ENCODE measurements at places on chromosomes 2 and 18.
A peak's percentile ranks its signal among the peaks of the same experiment; 100 is the strongest.

DNA sequence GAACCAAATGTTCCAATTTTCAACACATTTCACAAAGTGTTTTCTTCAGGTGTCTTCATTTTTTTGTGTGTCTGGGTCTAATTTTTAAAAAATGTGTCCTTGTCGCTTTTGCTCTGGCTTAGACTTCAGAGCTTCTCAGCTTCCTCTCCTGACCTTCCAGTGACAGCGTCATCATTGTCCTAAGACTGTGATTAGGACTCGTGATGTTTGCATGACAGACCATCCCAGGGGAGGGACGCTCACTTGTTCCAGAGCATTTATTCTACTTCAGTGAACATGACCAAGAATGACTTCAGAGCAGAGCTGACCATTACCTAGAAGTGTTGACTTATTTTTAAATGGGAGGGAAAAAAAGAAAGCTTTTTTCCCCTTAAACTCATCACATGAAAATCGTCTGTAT is 591.9 kb downstream of the IRS1 start:
- DNase-seq, result no peak

DNA sequence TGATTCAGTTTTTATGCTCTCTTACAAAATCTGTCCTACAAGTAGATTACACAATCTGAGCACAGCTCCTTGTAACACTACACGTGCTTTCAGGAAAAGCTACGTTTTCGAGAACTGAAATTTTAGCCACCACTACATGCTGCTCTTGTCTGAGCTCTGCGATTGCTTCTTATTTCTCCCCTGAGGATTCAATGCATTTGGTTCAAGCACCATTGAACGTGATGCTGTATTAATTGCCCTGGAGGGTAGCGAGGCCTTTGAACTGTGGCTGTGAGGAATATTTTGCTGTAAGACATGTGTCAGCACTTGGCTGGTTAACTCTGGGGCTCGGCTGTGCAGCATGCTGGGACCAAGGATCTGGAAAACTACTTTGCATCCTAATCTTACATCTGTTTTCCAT is 405.8 kb downstream of the EPHA4 start:
- no peak for DNase-seq

- peak; percentile 9 for DNase-seq
Observed at GRCh38 chr2:53727921-53728320, 39.7 kb upstream of the CHAC2 start.

GRCh38 chr2:18519914-18520450 is 40.5 kb downstream of the RDH14 start:
- no peak for DNase-seq

- DNase-seq, result no peak
Observed at GRCh38 chr2:106269591-106270291, 75.6 kb upstream of the UXS1 start.

DNA sequence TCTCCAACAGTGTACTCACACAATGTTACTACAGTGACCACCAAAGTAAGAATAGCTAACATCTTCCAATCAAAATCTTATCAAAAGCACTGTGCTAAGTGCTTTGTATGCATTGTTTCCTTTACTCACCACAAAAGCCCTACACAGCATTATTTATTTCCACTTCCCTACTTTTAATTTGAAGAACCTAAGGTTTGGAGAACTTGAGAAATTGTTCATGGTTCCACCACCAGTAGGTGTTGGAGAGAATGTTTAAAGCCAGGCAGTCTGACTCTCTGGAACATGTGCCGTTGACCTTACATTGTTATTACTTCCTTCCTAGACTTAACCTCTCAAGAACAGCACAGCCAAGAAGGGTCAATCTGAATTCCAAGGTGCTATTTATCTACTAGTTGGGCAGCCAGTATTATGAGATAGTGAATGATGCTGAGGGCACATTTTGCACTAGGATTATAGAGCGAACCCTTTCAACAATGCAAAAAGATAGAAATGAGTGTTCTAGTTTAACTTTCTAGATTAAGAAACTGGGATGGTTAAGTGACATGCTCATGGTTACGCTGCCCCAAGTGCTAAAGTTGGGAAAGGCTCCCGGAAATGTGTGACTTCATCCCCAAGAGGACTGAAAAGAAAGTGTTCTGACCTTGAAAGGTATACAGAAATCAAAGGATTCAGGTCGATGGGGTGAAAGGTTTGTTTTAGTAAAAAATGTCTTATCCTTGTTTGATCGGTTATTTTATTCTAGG is 55.2 kb upstream of the FAM136A start:
- no peak for DNase-seq

DNA sequence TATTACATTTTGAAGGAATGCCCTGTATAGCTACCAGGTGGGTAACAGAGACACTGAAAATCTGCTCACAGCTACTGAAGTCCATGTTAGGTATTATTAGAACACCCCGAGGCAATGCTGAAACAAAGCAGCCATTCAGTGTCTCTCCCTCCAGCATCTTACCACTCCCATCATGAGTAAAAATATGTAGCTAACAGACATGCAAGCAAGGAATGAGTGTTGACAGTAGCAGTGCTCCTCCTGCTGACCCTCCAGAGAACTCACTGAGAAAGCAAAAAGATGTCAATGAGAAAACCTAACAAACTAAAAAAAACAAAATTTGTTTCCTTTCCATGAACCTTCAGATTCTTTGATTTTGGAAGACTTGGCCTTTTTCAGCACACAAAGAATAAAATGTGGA is 393.9 kb downstream of the LRRTM1 start:
- no peak for DNase-seq

DNA sequence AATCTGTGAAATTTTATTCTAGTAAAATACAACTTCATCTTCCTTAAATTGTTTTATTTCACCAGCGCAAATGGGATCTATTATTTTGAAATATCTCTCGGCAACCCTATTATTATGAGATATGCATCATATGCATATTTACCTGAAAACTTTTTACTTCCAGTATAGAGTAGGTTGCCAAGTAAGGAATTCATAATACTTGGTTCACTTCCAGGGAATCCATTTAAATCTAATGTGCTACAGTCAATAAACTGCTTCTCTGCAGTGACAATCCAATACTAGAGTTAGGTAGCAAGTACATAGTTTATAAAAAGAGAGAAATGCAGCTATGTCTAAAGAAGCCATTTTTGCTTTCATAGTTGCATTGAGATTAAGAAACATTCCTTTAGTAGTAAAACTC is 88.8 kb upstream of the FAM117B start:
- no peak for DNase-seq

- no peak for DNase-seq
Observed at GRCh38 chr2:38598991-38599295, 3.8 kb downstream of the HNRNPLL start.

- DNase-seq, result no peak
Observed at GRCh38 chr2:133500917-133501316, 67.3 kb downstream of the NCKAP5 start.

DNA sequence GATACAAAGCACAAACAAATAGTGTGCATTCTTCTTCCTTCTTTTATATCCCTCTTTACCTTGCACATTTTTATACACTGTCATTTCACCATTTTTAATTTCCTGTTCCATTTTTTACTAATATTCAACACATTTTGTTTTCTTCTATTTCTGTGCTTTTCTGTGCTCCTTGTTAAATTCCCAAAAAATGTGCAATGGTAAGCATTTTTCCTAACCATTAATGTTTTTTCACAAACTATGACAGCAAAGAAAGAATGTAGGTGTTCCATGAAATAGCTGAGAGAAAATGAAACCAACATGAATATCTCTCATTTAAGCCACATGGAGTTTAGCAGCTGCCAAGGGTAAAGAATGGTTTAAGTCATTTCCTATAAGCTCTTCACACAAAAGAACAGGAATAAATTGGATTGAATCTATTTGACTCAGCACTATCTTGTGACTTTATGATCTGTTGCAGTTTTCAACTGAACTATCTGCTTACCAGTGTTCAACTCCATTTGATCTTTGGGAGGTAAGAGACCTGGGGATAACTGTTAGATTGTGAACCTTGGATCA is 145.7 kb upstream of the CDH19 start:
- no peak for DNase-seq

DNA sequence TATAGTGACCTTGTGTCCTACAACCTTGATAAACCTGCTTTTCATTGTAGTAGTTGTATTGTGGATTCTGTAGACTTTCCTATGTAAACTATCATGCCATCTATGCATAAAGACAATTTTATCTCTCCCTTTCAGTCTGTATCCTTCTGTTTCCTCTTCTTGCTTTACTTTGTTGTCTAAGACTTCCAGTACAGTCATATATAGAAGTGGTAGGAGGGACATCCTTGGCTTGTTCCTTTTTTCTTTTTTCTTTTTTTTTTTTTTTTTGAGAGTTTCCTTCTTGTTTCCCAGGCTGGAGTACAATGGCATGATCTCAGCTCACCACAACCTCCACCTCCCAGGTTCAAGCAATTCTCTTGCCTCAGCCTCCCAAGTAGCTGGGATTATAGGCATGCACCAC is 39.7 kb downstream of the UBE2F start:
- no peak for DNase-seq

- no peak for DNase-seq
Observed at GRCh38 chr2:45342-46130, 769 bp downstream of the FAM110C start.

GRCh38 chr2:227152093-227152766 is 11.8 kb downstream of the COL4A4 start:
- DNase-seq, result no peak

DNA sequence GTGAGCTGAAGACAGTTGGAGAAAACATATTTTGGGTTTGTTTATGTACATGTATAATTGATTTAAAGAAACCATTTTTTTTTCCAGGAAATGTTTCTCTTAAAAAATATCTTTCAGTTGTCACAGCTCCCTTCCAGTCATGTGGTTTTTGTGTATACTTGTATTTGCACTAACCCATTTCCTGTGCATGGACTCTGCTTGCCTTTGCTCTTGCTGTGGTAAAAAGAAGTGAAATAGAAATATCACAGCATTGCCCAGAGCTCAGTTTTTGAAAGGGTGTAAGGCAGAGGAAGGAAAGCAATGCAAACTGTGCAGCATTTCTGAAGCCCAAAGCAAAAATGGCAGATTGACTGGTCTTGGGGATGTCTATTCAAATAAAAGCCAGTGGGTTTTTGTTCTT is 10.4 kb upstream of the DOCK10 start:
- no peak for DNase-seq

DNA sequence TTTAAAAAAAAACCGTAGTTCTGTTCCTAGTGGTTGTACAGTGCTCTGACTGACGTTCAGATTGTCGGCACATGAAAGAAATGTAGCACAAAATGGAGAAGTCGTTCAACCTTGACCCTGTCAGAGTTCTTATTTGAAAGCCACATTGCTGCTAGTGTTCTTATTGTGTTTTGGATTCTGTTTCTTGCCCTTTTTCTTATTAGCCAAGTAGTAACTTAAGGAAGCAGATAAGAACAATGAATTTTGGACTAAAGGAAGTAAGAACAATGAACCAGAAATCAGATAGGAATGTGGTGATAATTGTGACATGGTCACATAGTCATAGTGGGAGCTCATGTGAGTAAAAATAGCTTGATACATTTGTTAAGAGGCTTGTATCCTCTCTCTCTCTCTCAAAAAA is 45.9 kb downstream of the RPIA start:
- no peak for DNase-seq

DNA sequence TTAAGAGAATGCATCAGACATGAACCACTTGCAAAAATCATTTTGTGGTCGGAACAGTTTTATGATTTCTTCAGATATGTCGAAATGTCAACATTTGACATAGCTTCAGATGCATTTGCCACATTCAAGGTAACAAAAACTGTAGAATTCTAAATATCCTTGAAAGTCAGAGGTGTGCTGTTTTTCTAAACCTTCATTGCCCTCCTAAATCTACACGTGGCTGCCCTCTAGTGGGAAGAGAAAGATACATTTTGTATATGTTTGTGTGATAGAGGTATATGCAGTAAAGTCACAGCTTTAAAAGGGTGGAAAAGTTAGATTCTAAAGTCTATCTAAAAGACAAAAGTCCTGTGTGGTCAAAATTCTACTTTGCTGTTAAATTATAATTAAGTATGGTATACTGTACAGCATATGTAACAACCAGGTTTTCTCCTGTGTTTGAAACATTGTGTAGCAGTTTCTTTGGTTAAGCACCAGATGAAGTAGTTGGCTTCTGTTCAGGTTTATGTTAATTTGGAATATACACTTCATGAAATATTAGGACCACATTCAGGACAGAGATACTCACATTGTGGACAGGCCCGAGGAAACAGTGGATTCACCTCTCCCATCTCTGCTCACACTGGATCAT is 65.9 kb upstream of the ITM2C start:
- no peak for DNase-seq

DNA sequence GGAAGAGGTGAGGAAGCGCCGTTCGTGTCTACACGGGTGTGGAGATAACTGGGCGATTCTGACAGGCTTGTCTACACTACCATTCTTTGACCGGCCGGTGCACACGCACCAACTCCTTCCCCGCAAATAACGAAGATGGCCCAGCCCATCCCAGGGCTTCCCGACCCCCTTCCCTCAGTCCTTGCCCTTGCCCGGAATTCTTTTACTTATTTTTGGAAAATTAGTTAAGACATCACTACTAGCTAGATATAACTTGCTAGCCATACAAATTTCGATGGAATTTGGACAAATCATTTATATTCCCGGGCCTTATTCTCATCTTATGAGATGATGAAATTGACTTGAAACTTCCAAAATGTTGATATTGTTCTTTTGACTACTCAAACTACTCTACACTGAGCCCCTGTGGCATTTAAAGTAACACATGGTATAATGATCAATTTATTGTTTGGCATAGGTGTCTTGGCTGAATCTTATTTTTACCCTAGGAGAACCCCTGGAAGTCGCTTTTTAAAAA is 1.3 kb downstream of the ERICH2 start:
- no peak for DNase-seq

- DNase-seq, result no peak
Observed at GRCh38 chr2:29123617-29124349, 8.6 kb downstream of the CLIP4 start.

- no peak for DNase-seq
Observed at GRCh38 chr2:66569974-66570373, 135.0 kb downstream of the MEIS1 start.

- no peak for DNase-seq
Observed at GRCh38 chr2:112880091-112880531, 30.9 kb upstream of the IL37 start.

- DNase-seq, result no peak
Observed at GRCh38 chr2:236340251-236340650, 76.0 kb upstream of the ASB18 start.

GRCh38 chr2:241443486-241444223 is 64.7 kb downstream of the STK25 start:
- DNase-seq, result no peak

- DNase-seq, result no peak
Observed at GRCh38 chr2:55550368-55551102, 31.0 kb downstream of the CFAP36 start.

GRCh38 chr18:23437357-23438045 is 15.6 kb upstream of the RIOK3 start:
- peak; percentile 19 for DNase-seq

GRCh38 chr2:11480859-11481258 is 14.9 kb upstream of the E2F6 start:
- no peak for DNase-seq

- DNase-seq, result no peak
Observed at GRCh38 chr2:430291-431040, 142.6 kb upstream of the ALKAL2 start.
